ENCODE measurements at places on chromosomes 6 and 20. TPM values are rescaled to one million over a fixed set of nuclear protein-coding genes. Genes with fewer than 3 reads are reported as not detected.

CCDC170 gene
- total RNA-seq, result 0.10 TPM

WFDC5 gene
- not detected for total RNA-seq

RSPO3 gene
- total RNA-seq, result 4.5 TPM

ZSCAN26 gene
- 12.0 TPM for total RNA-seq

GRCh38 chr20:605237-605636, 4.9 kb downstream of the TCF15 start:
- H3K4me3 ChIP-seq, result no peak overlapping the region
- H3K27me3 ChIP-seq, result peaks cover 14% of the 10 kb centered on the region
- no peaks in the 10 kb centered on the region for H3K4me1 ChIP-seq
- H3K36me3 ChIP-seq, result no peaks in the 10 kb centered on the region
- no peak for DNase-seq

GRCh38 chr20:8661229-8661952, 407.5 kb upstream of the PLCB4 start:
- H3K27me3 ChIP-seq, result no peaks in the 10 kb centered on the region
- no peaks in the 10 kb centered on the region for H3K36me3 ChIP-seq
- no peak overlapping the region for H3K27ac ChIP-seq
- no peak for DNase-seq
- H3K4me1 ChIP-seq, result no peaks in the 10 kb centered on the region

DNA sequence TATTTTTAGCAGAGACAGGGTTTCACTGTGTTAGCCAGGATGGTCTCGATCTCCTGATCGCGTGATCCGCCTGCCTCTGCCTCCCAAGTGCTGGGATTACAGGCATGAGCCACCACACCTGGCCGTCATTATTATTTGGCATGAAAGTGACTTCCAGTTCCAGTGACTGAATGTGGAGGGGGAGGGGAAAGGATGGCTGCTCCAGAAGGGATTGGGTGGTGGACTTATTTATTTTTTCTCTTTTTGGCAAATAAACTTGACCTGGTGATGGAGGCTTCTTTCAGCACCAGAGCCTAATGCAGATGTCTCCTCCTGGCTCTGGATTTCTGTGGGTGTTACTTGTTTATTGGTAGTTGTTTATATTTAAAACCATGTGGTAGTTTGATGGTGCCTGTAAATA, 16.9 kb upstream of the SLC22A23 start:
- no peak overlapping the region for H3K4me3 ChIP-seq
- peaks cover 8% of the 10 kb centered on the region for H3K4me1 ChIP-seq
- H3K36me3 ChIP-seq, result no peaks in the 10 kb centered on the region
- no peak overlapping the region for H3K27ac ChIP-seq
- no peaks in the 10 kb centered on the region for H3K27me3 ChIP-seq
- DNase-seq, result no peak

GRCh38 chr6:168703990-168704389, 263.0 kb downstream of the SMOC2 start:
- no peak overlapping the region for H3K4me3 ChIP-seq
- H3K36me3 ChIP-seq, result no peaks in the 10 kb centered on the region
- no peaks in the 10 kb centered on the region for H3K27me3 ChIP-seq

DNA sequence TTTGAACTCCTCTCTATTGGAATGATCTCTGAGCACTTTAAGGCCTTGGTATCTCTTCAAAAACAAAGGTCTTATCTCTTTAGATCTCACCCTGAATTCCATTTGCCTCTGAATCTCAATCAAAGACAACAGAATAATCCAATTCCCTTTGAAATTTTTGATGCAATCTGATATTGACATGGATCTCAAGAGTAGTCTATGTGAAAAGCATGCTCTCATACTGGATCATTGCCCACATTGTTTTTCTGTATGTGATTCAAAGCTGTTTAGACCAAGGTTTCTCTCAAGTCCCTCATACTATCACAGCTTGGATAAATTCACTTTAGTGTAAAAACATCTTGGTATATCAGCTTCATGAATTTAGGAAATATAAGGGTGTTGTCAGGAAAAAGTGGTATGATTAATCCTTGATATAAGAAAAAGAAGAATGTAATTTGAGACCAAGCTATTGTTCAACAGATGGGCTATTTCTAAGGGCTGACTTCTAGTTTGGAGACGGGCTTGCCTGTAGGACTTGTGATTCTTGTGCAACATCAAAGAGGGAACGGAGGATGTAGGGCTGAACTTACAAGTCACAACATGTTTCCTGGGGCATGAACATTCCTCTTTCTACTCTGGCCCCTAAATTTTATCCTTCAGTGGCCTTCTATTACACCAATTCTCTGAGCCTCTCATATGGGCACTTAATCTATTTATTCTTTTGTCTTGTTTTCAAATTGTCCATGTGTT, 77.9 kb upstream of the CITED2 start:
- H3K4me3 ChIP-seq, result no peak overlapping the region
- H3K4me1 ChIP-seq, result peaks cover 3% of the 10 kb centered on the region
- H3K27ac ChIP-seq, result no peak overlapping the region
- H3K27me3 ChIP-seq, result no peaks in the 10 kb centered on the region

DNA sequence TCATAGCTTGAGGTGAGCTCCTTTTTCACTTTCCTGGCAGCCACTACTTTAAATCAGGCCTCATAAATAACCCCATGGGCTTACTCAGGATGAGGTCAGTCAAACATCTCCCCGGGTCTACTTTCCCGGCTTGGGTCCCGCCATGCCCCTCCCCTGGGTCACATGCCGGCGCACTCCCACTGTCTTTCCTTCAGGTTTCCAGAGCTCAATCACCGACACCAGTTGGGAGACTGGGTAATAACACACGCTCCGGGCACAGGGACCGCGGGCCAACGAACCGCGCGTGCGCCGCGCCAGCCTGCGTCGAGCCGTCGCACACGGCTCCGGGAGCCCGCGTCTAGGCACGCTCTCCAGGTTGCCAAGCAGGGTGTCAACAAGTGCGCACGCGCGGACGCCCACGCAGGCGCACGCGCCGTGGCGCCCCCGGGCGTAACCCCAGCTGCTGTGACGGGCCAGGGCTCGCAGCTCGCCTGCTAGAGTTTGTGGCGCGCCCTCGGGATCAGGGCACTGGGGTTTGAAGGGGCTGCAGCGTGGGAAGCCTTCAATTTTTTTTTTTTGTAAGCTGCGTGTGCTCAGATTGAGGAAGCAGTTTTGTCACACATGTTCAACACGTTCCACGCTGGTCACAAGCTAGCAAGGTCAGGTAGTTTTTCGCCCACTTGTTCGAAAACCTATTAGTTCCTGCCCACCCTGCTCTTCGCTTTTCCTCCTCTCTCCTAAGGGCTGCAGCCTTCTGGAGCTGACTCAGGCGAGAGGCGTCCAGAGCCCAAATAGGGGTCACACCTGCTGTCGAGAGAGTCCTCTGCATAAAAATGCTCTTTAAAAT, 31.8 kb downstream of the TFAP2B start:
- no peaks in the 10 kb centered on the region for H3K4me1 ChIP-seq
- no peak overlapping the region for H3K4me3 ChIP-seq
- H3K36me3 ChIP-seq, result no peaks in the 10 kb centered on the region
- H3K27me3 ChIP-seq, result peaks cover 33% of the 10 kb centered on the region
- DNase-seq, result no peak
- no peak overlapping the region for H3K27ac ChIP-seq

DNA sequence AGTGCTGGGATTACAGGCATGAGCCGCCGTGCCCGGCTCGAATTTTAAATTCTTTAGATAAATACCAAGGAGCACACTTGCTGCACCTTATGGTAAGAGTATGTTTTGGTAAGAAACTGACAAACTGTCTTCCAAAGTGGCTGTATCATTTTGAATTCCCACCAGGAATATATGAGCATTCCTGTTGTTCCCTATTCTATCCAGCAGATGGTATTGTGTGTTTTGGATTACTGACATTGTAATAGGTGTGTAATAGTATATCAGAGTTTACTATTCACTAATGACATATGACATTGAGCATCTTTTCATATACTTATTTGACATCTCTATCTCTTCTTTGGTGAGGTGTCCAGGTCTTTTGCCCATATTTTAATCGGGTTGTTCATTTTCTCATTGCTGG, 40.5 kb downstream of the TGM6 start:
- H3K27me3 ChIP-seq, result no peaks in the 10 kb centered on the region
- H3K4me3 ChIP-seq, result no peak overlapping the region
- no peaks in the 10 kb centered on the region for H3K36me3 ChIP-seq
- H3K27ac ChIP-seq, result no peak overlapping the region

DNA sequence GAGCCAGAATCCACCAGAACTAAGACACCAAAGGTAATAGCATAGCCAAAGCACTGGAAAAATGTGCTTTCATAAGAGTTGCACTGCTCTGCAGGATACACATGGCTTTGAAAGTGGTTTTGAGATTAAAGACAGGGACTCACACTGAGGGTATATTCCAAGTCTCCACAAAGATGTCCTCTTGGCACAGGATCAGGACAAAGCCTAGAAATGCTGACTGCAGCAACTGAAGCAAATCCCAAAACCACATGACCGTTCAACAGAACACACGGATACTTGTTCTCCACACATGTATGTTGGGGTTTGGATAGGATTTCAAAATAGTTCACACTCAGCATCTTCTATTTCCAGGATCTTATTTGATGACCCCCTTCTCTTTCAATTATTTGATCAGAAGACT, 364.3 kb upstream of the HSF2 start:
- DNase-seq, result no peak

GRCh38 chr6:62746968-62747367, 460.9 kb upstream of the KHDRBS2 start:
- H3K4me1 ChIP-seq, result no peaks in the 10 kb centered on the region
- no peak overlapping the region for H3K27ac ChIP-seq
- no peaks in the 10 kb centered on the region for H3K36me3 ChIP-seq
- no peaks in the 10 kb centered on the region for H3K27me3 ChIP-seq
- H3K4me3 ChIP-seq, result no peak overlapping the region

DNA sequence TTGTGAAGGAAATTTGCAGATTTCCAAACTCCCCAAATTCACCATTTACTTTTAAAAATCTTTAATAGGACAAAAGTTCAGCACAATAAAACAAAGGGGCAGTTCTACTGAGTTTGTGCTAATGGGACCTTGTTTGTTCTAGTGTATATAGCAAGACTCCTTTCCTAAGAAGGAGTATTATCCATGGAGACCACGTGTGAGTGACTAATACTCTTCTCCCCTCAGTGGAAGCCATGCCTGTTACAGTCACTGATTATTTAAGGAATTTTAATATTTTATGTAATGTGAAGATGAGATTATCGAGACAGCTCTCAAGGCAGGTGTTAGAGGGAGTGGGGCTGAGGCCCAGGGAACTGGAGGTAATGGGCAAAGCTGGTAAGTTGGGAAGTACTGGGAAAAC, 16.4 kb upstream of the QKI start:
- DNase-seq, result no peak
- H3K27ac ChIP-seq, result no peak overlapping the region
- no peaks in the 10 kb centered on the region for H3K36me3 ChIP-seq
- no peaks in the 10 kb centered on the region for H3K27me3 ChIP-seq
- H3K4me1 ChIP-seq, result peaks cover 15% of the 10 kb centered on the region

GRCh38 chr6:170522565-170523183, 30.4 kb downstream of the PSMB1 start:
- H3K4me3 ChIP-seq, result no peak overlapping the region
- DNase-seq, result no peak
- H3K36me3 ChIP-seq, result no peaks in the 10 kb centered on the region
- no peak overlapping the region for H3K27ac ChIP-seq
- H3K4me1 ChIP-seq, result no peaks in the 10 kb centered on the region
- H3K27me3 ChIP-seq, result peaks cover 4% of the 10 kb centered on the region

DNA sequence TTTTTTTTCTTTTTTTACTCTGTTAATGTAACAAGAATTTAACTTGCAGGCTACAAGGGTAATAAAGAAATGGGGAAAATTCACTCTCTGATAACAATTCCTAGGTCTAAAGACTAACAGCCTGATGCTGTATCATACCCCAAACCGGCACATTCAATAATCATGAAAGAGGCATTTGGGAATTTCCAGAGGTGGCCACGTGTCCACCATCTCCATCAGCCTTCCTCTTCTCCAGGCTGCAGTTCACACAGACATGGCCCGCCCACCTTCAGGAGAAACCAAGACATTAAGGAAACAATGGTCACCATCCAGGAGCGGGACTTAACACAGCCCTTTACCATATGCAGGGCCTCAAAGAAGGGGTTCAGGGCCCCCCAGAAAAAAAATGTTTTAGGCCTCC, 44.8 kb downstream of the PDE10A start:
- H3K4me3 ChIP-seq, result no peak overlapping the region
- no peak for DNase-seq
- H3K4me1 ChIP-seq, result no peaks in the 10 kb centered on the region
- H3K27me3 ChIP-seq, result no peaks in the 10 kb centered on the region
- H3K27ac ChIP-seq, result no peak overlapping the region

GRCh38 chr6:165497472-165497871, 165.6 kb downstream of the PDE10A start:
- DNase-seq, result no peak
- no peaks in the 10 kb centered on the region for H3K27me3 ChIP-seq
- no peak overlapping the region for H3K4me3 ChIP-seq
- no peaks in the 10 kb centered on the region for H3K4me1 ChIP-seq
- H3K27ac ChIP-seq, result no peak overlapping the region

DNA sequence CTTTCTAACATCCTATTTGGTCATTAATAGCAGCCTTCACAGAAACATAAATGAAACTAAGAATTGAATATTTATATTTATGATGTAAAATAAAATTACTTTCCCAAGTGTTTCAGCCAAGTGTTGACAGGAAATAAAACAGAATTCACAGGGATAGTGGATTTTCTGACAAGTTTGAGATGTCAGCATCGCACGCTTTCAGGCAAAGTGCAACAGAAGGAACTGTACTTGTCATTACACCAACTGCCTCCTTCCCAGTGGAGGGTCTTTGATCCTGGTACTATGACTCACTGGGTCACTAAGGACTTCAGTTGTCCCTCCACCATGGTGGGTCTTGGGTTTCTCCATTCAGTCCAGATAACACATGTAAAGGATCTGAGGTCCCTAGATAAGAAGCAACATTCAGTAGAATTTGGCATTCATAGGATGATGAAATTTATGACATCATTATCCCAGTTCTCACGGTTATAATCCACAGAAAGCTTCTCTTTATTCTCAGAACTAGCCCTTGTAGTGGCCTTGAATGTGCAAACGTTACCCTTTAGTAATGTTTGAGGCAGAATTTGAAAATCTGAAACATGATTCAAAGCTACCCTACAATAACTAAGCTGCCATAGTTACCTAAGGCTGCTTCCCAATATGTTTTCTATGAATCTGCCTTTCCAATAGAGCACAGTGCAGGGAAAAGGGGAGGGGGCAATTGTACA, 3.8 kb upstream of the TNFAIP3 start:
- H3K36me3 ChIP-seq, result no peaks in the 10 kb centered on the region
- no peak overlapping the region for H3K4me3 ChIP-seq
- no peak overlapping the region for H3K27ac ChIP-seq
- peaks cover 11% of the 10 kb centered on the region for H3K4me1 ChIP-seq

DNA sequence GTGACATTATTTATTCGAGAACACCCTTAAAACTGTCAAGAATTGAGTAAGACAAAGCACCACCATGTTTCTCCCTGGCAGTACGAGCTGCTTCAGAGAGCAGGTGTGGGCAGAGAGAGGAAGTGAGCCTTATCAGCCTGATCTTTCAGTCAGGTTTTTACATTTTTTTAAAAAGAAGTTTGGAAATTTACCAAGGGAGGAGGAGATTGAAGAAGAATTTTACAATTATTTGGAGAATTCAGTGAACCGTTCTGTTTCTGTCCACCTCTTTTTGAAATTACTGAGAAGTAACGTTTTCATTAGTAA, 75.5 kb downstream of the ZDHHC14 start:
- H3K27me3 ChIP-seq, result no peaks in the 10 kb centered on the region
- H3K4me3 ChIP-seq, result no peak overlapping the region
- DNase-seq, result no peak
- no peaks in the 10 kb centered on the region for H3K36me3 ChIP-seq

Measured in astrocyte (in vitro differentiated cells and primary cell).